ENCODE measurements at places on chromosomes 16 and 17.
A peak's percentile ranks its signal among the peaks of the same experiment; 100 is the strongest.

- no peak for DNase-seq
These were observed 632 bp upstream of the RTN4RL1 start for GRCh38 chr17:2025622-2026309.

DNA sequence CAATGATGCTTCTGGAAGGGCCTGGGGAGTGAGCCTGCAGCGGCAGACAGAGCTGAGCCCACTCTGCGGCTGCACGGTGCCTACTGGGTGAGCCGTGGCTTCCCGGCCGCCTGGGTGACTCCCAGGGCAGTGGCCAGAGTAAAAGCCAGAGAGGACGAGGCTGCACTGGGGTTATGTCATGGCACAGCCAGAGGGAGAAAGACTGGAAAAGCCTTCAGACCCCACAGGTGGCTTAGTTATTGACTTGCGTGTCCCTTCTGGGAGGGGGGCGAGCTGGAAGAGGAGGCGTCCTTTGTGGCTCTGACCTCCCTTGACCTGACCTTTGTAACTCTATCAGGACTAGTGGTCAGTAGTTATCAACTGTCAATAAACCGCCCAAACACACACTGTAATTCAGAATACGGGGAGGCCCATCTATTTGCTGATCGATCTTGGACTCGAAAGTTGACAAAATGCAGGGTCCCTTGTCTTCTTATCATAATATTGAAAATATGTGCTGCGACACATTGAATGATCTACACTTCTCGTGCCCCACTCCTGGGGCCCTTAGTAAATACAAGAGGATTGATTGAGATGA, 385.9 kb upstream of the ZFHX3 start:
- no peak for DNase-seq

DNA sequence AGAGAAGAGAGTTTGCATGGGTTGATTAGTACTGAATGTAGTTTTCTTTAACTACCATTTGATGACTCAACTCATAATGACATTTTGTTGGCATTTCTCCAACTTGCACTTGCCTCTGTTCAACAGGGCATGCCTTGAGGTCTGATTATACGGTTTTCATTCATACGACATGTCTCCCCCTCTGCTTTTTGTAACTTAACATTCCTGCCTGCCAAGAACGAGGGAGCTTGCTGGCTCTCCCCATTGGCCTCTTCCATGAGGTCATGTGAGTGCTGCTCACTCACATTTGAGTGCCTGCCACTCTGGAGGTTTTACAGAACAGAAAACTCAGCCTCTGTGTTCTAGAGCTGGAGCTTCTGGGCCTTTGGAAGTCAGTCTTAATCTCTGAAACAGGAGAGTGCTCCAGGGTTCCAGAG, 19.7 kb downstream of the MAP2K6 start:
- DNase-seq: no peak

- no peak for DNase-seq
These were observed 155.0 kb upstream of the KCNJ18 start for GRCh38 chr17:21537302-21537701.

- DNase-seq: no peak
These were observed 3.7 kb downstream of the BCL6B start for GRCh38 chr17:7026471-7027115.

DNA sequence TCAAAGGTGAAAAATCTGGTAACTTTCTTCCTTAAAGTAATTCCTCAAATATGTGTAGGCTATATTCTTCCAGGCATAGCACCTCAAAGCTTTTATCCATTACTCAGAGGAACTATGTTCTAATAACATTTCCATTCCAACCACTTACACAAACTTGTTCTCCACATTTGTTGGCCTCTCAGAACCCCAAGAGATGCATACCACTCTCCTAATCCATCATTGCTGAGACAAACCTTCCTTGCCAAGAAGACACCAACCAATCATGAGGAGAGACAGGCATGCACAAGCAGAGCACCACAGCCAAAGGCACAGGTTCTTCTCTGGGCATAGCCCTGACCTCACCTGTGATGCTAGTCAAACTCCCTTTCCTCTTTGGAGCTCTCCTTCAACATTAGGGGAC, 20.9 kb downstream of the CDH11 start:
- no peak for DNase-seq

- DNase-seq: no peak
These were observed 4.6 kb downstream of the CLUH start for GRCh38 chr17:2706911-2707510.

DNA sequence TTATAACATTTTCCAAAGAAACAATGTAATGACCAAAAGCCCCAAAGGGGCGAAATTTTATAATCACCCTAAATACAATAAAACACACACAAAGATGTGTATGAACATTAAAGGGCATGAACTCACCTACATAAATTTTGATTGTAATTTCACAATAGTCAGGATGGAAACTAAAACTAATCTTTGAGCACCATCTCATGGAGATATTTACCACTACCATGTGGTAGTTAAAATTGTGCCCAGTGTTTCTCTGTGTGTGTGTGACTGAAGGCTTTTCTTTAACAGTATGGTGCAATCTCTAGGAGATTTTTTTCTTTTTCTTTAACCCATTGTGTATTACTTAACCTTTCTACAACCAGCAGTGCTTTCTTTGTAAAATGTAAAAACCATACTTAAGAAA, 19.7 kb upstream of the MEIOC start:
- no peak for DNase-seq

- no peak for DNase-seq
These were observed 11.1 kb downstream of the SYNRG start for GRCh38 chr17:37598145-37598544.

GRCh38 chr17:1050246-1050995, 53.5 kb downstream of the TIMM22 start:
- DNase-seq: no peak

GRCh38 chr16:48295488-48296281, 48.3 kb upstream of the ABCC11 start:
- DNase-seq: no peak

DNA sequence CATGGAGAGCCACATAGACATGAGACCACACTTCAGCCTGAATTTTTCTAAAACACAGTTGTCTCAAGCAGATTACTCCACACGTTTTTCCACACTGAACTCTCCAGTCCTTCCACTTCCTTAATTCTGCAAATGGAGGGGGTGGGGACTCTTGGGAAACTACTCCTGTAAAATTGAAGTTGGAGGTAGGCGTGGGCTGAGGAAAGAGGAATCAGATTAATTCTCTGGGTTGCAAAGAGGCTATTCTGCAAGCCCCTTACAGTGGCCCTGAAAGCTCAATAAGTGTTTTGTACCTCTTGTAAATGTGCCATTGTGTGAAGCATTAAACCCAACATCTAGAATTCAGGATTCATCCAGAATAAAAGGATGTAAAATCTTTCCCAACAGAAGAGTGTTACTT, 9.6 kb downstream of the MARVELD3 start:
- DNase-seq: no peak

DNA sequence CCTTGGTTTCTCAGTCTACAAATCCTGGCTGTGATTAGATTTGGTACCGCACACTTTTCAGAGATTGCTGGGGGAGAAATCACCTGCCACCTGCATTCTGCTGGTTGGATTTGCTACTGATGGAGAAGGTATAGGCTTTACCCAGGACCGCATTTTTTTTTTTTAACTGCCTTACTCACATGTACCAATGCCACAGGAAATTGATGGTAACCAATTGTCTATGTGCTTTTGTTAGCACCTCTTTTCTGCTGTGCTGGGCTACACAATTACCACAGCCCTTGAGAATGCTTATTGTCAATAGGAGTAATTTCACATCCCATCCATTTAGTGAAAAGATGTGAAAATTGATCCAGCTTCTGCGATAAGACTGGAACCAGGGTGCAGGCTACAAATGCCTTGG, 74.4 kb upstream of the TANC2 start:
- DNase-seq: no peak

- DNase-seq: no peak
These were observed 3.0 kb upstream of the ITGAX start for GRCh38 chr16:31351942-31352325.

- no peak for DNase-seq
These were observed 7.9 kb downstream of the NAT9 start for GRCh38 chr17:74768069-74768762.

DNA sequence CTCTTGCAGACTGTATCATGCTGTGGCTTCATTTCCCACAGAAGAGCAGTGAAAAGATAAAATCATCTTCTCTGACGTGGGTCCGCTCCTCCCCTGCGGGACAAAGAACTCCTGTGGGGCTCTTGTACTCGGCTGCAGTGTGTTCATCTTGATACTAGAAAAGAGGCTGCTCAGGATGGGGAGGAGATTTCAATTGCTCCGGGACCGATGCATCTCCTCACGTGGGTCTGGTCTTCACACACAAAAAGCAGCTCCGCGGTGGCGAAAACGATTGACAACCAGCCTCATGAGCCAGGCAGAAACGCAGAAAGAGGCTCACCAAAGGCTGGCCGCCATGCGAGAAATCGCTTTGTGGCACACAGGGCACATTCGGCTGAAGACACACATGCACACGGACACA, 14.4 kb upstream of the KCNJ18 start:
- no peak for DNase-seq

- DNase-seq: no peak
These were observed 1.8 kb upstream of the ACTG1 start for GRCh38 chr17:81514489-81514738.

DNA sequence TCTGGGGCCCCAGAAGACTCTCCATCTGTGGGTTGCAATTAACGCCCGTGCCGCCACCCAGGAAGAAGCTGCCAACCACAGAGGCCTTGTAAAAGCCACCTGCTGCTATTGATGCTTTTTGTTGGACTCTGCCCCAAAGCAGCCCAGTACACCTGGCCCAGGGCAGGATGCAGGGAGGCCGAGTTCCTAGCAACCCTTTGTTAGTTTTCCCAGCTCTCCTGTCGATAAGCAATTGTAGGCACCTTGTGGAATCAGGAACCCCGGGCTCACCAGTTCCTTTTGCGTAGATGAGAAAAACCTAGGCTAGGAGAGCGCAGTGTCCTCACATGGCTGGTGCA, 103.3 kb downstream of the ABCC6 start:
- no peak for DNase-seq

- no peak for DNase-seq
These were observed 122.1 kb upstream of the HSBP1 start for GRCh38 chr16:83685615-83686165.

- DNase-seq: no peak
These were observed 15.2 kb downstream of the UNC119 start for GRCh38 chr17:28537219-28537610.

GRCh38 chr17:10668775-10669174, 11.7 kb upstream of the MYH3 start:
- no peak for DNase-seq

GRCh38 chr17:70829876-70830275, 660.5 kb downstream of the KCNJ2 start:
- no peak for DNase-seq

- DNase-seq: no peak
These were observed 13.7 kb downstream of the RNF213 start for GRCh38 chr17:80274331-80274730.

- no peak for DNase-seq
These were observed 9.4 kb downstream of the CMC2 start for GRCh38 chr16:80997139-80997798.

DNA sequence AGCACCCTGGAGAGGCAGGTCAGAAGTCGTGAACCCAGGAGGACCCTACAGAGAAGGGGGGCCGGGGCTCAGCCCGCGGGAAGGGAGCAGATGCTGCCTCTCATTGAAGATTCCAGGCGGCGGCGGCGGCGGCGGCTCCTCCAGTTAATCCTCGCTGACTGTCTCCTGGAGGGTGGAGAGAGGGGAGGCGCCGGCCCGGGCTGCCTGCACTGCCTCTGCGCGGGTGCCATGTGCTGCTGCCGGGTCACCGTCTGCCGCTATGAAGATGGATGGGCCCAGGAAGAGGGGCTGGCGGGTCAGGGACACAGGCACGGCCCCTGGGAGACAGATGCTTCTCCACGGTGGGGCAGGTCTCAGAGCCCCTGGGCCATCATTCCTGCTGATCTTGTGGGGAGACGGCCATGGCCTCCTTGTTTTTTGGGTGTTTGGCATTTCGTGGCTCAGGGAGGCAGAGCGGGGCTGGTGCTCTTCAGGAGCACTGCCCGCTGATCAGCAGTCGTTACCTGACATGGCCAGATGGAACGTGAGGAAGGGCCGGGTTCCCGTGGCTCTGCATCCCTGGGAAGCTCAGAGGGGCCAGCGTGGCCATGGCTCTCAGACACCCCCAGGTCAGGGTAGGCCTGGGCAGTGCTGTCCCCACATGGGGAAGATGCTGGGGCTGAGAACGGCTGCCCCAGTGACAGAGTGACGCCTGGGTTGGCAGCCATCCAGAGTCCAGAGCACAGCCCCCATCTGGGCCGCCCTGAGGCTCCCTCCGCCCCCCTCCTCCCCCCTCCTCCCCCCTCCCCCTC, 36.1 kb downstream of the GINS2 start:
- DNase-seq: no peak

- peak; percentile 78 for DNase-seq
These were observed 43.4 kb upstream of the GSE1 start for GRCh38 chr16:85569615-85570212.

DNA sequence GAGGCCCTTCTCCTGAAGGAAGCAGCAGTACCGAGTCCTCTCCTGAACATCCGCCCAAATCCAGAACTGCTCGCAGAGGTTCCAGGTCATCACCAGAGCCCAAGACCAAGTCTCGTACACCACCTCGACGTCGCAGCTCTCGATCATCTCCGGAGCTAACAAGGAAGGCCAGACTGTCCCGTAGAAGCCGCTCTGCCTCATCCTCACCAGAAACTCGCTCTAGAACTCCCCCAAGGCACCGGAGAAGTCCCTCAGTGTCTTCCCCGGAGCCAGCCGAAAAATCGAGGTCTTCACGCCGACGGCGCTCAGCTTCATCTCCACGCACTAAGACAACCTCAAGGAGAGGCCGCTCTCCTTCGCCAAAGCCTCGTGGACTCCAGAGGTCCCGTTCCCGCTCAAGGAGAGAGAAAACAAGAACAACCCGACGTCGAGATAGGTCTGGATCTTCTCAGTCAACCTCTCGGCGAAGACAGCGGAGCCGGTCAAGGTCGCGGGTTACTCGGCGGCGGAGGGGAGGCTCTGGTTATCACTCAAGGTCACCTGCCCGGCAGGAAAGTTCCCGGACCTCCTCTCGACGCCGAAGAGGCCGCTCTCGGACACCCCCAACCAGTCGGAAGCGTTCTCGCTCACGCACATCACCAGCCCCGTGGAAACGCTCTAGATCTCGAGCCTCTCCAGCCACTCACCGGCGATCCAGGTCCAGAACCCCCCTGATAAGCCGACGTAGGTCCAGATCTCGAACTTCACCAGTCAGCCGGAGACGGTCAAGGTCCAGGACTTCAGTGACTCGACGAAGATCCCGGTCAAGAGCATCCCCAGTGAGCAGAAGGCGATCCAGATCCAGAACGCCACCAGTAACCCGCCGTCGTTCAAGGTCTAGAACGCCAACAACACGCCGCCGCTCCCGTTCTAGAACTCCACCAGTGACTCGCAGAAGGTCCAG, 11.3 kb downstream of the ELOB start:
- DNase-seq: no peak

DNA sequence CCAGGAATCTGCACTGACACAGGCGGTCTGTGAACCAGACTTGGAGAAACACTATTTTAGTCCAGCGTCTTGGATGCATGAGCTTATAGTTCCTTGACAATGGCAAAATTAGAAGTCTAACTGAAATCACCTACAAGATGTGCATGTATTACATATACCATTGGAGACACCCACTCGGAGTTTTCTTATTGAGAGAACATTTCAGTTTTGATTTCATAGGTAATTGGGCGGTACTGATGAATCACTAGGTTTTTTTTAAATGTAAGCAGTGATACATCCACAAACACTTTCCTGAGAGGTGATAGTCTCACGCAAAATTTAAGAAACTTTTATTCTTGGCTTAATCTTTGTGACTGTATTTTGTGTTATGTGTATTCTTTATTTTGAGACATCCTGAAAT, 69.8 kb downstream of the PRKCA start:
- DNase-seq: no peak

GRCh38 chr16:48282636-48283263, 35.4 kb upstream of the ABCC11 start:
- no peak for DNase-seq

Measured in GM12864 (cell line).